ENCODE measurements at places on chromosomes 5 and 9. TPM values are rescaled to one million over a fixed set of nuclear protein-coding genes. Genes with fewer than 3 reads are reported as not detected.

Gene ECSCR
- total RNA-seq: not detected

Gene LECT2
- not detected for total RNA-seq

Gene IRX2
- total RNA-seq: 5.3 TPM

GRCh38 chr9:97918611-97919010 is 3.7 kb downstream of the TRMO start:
- H3K27me3 ChIP-seq: no peaks in the 10 kb centered on the region
- peaks cover 8% of the 10 kb centered on the region for H3K4me1 ChIP-seq
- no peak overlapping the region for H3K4me3 ChIP-seq
- DNase-seq: no peak

DNA sequence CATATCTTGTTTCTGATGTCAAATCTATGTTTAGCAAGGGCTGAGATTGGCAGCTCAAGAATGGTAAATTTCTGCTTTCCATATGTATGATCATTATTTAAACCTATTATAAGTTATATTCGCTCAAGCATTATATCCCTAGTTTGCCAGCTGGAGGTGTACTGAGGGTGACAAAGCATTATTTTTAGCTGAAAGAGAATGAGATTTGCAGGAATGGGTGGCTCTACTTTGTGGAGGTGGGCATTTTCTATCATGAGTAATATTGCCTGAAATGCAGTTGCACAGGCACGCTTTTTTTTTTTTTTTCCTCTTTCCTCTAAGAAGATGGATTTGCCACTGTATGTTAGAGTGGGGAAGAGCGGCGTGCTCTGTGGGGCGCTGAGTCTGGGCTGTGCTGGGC is 393.8 kb downstream of the EBF1 start:
- no peak for DNase-seq
- no peak overlapping the region for H3K27ac ChIP-seq
- no peaks in the 10 kb centered on the region for H3K27me3 ChIP-seq
- peaks cover 54% of the 10 kb centered on the region for H3K36me3 ChIP-seq
- no peak overlapping the region for H3K4me3 ChIP-seq

DNA sequence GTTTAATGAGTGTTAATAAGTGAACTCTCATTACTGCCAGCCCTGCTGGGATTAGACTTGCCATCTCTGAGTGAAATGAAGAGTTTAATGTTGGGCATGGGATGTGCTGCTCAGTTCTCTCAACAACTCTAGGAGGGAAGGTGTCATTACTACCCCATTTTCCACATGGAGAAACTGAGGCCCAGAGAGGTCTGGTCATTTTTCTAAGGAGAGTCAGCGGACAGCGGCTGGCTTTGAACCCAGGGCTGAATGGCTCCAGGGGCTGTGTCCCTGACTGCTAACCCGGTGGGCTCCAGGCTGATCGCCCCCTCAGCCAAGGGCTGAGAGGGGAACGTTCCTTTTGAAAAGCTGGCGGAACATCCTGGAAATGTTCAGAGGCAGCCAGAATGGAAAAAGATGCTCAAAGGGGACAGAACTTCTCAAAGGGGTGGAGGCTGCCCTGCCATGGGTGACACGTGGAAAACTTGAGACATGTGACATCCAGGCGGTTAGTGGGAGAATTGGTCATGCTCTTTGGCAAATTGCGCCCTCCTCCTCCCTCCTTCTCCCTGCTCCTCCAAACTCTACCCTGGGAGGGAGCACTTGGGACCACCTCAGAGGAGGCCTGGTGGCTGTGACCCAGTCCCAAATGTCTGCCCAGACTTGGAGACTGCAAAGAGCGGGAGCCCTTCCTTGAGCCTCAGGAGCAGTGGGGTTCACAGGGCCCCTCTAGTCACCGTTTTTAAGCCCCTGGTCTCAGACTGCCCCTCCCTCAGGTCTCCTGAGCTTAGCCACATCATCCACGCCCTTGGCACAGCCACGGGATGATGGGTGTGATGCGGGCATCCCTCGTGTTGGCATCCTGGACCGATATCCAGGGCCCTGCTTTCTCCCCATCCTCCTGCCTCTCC is 28.7 kb downstream of the DNM1 start:
- no peaks in the 10 kb centered on the region for H3K4me1 ChIP-seq
- no peak overlapping the region for H3K4me3 ChIP-seq
- H3K27me3 ChIP-seq: peaks cover 6% of the 10 kb centered on the region
- DNase-seq: no peak
- no peaks in the 10 kb centered on the region for H3K36me3 ChIP-seq

DNA sequence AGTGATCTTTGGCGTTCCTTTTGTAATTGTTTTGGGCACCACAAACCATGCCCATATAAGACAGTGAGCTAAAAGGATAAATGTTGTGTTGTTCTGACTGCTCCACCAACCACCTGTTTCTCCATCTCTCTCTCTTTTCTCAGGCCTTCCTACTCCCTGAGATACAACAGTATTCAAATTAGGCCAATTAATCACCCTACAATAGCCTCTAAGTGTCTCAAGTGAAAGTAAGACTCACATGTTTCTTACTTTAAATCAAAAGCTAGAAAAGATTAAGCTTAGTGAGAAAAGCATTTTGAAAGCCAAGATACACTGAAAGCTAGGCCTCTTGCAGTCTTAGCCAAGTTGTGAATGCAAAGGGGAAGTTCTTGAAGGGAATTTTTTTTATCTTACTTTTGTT is 268.8 kb upstream of the NREP start:
- H3K27ac ChIP-seq: no peak overlapping the region
- H3K36me3 ChIP-seq: no peaks in the 10 kb centered on the region
- H3K27me3 ChIP-seq: no peaks in the 10 kb centered on the region
- H3K4me1 ChIP-seq: no peaks in the 10 kb centered on the region

GRCh38 chr9:76090330-76090729 is 199.9 kb downstream of the PCSK5 start:
- H3K36me3 ChIP-seq: no peaks in the 10 kb centered on the region
- DNase-seq: no peak
- no peak overlapping the region for H3K4me3 ChIP-seq
- no peaks in the 10 kb centered on the region for H3K27me3 ChIP-seq
- H3K4me1 ChIP-seq: no peaks in the 10 kb centered on the region
